ENCODE measurements at places on chromosomes 16 and 17.

- DNase-seq: no peak
Observed at GRCh38 chr16:87922250-87922871, 14.0 kb downstream of the CA5A start.

GRCh38 chr16:78177987-78178386 is 78.5 kb downstream of the WWOX start:
- no peak for DNase-seq

DNA sequence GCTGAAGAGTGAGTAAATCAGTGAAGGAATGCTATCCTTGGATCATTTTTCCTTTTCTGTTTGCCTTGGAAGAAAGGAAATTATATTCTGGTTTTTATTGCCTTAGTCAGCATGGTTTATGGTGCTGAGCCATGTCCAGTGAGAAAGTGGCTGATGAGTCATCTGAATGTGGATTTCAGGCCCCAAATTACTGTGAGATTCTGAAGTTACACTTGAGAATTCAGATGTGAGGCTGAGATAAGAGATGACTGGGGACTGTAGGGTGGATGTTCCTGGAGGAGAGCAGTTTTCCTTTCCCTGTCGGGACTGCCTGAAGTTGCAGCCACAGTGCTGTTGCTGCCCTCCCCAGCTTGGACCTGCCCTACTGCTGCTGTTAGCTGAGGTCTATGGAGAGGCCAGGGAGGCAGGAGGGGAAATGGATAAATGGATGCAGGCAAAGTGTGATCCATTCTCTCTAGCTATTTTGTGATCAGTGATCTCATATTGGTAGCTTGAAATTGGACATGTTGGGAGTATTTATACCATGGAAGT is 4.2 kb upstream of the MAP3K14 start:
- peak; percentile 36 for DNase-seq

GRCh38 chr16:67447508-67448076 is 16.7 kb downstream of the HSD11B2 start:
- DNase-seq: peak; percentile 49

GRCh38 chr17:34265711-34266110 is 4.3 kb upstream of the CCL7 start:
- peak; percentile 67 for DNase-seq

- DNase-seq: no peak
Observed at GRCh38 chr16:89522287-89522686, 14.1 kb downstream of the SPG7 start.

DNA sequence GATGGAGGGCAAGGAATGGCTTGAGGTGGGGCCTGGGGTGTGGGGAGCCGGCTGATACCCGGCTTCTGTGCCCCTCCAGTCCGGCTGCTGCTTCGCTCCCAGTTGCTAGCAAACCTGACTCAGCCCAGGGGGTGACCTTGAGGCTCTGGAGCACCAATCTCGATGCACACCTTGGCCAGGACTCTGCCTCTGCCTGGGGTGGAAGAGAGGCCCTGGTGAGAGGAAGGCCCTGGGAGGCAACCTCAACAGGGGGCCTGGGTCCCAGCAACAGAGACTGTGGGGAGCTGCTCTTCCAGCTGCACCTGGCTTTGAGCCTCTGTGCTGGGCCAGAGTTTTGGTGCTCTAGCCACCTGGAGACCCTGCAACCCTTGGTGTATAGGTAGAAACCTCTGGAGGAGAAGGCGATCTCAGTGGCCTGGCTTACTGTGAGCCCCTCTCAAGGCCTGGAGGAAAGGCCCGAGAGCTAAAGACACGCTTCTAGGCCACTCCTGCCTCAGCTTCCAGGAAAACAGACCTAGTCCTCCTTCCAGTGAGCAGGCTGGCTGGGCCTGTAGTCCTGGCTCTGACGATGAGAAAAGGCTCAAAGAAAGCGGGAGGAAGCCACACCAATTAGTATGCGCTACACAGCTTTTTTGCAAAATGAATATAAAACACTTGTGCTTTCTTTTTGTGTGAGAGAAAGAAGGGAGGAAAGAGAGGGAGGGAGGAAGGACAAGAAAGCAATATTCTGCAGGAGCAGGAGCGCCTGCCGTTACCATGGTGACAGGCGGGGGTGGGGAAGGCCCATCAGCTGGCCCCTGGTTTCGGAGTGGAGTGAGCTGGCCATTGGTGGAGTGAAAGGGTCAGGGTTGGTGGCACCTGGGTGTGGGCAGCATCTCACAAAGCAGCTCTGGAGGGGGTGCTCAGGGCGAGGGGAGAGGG is 51.0 kb downstream of the VAC14 start:
- DNase-seq: no peak

DNA sequence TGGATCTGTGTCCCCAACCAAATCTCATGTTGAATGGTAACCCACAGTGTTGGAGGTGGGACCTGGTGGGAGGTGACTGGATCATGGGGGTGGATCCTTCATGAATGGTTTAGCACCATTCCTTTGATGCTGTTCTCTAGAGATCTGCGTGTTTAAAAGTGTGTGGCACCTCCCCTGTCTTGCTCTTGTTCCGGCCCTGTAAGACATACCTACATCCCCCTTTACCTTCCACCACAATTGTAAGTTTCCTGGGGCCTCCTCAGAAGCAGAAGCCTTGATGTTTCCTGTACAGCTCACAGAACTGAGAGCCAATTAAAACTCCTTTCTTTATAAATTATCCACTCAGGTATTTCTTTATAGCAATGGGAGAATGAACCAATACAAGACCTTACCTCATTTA is 257.7 kb downstream of the XYLT1 start:
- DNase-seq: no peak

DNA sequence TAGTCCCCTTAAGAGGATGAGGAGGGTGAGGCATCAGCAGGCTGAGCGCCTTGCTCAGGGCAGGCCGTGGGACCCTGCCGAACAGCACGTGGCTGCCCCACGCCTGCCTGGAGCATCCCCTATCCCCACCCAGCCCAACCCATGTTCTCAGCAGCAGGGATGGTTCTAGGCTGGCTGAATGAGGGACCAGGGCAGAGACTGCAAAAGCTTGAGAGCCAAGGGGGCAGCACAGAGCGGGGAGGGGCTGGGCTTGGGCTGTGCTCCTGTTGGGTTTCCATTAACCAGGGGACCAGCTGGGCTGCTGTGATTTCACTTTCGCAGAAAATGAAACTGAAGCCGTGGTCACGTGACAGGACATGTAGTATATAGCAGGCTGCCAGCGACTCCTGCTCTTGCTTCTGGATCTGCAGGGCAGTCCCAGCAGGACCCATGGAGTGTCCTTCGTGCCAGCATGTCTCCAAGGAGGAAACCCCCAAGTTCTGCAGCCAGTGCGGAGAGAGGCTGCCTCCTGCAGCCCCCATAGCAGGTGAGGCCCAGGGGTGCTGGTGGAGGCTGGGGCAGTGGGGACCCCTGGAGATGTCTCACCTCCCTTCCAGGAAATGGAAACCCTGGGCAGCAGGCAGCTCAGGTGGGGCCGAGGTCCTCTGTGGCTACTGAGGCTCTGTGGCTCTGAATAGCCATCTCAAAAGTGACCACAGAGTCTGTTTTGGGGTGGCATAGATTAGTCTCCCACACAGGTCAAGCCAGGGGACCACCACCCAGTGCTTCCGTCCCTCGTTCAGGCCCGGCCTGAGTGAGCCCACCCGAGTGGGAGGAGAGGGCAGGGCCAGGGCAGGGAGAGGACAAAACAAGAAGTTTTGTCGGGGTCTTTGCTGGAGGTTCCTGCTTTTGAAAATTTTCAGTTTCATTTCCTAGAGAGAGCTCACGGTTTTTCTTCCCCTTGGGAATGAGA is 2.9 kb downstream of the RNF213 start:
- peak; percentile 97 for DNase-seq

DNA sequence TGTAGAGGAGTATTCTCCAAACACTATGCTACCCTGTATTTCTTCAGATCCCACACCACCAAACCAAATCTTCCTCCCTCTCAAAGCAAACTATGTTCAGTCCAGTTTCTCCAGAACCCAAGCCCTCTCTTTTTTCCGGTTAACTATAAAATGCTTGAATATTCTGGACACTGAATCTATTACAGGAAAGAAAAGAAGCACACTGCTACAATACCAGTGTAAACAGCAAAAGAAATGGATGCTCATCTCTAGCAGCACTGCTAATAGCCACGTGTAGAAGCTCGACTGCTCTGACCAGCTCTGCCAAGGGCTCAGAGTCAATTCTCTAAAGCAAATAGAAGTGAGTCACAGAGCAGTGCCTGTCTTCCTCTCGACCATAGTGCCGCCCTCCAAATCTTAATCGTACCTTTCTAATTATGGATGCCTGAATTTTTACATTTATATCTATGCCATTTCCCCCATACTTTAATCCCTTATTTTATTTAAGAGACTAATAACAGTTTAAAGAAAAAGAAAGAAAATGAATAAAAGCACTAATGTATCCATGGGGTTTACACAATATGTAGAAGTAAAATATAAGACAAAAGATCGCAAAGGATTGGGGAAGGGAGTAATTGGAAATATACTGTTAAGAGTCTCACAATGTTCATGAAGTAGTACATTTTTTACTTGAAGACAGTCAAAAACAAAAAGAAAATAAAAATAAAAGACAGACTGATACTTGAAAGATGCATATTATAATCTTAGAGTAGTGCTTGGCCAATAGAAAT is 154.5 kb downstream of the PARN start:
- no peak for DNase-seq

DNA sequence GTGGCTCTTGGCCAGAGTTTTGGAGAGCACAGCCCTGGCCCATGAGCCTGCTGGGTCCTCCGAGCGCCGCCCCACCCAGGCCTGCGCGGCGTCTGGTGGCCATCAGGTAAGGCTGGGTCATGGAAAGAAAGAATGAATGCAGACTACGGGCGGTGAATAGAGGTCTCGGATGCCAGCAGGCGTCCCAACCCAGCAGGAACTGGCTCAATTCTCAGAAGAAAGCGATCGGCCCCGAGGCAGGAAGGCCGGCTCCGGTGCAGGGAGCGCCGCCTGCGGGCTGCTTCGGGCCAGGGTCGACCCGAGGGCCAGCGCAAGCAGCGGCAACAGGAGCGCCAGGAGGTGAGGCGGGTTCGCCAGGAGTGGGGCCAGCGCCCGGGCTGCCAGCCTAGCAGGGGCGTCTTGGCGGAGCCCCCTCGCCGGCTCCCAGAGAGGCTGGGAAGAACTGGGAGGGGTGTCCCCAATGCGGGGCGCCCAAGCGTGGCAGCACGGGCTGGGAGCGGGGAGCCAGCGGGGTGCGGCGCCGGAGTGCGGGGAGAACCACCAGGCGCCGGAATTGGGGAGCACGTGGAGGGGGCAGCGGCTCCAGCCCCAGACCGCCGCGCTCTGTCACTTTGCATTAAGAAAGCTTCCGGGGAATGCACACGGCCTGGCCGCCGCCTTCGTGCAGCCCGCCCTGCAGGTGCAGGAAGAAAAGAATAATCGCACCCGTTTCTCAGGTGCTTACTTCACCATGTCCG is 7.1 kb upstream of the TMC5 start:
- no peak for DNase-seq
